ENCODE measurements at places on chromosomes 1 and 21. TPM values are rescaled to one million over a fixed set of nuclear protein-coding genes. Genes with fewer than 3 reads are reported as not detected.

The RIPPLY3 gene
- 0.09 TPM for total RNA-seq

The TLR5 gene
- not detected for total RNA-seq

The ACKR1 gene
- total RNA-seq = not detected

The MROH7 gene
- total RNA-seq = 0.09 TPM

The NID1 gene
- total RNA-seq = 29.3 TPM

The NTRK1 gene
- total RNA-seq = not detected

The OR2L8 gene
- not detected for total RNA-seq

The GJA8 gene
- total RNA-seq = not detected

The NRAS gene
- 58.8 TPM for total RNA-seq

The NBL1 gene
- 2.7 TPM for total RNA-seq

The NBPF10 gene
- total RNA-seq = 0.49 TPM

The KCNJ9 gene
- not detected for total RNA-seq

The RGS13 gene
- not detected for total RNA-seq

The OR14K1 gene
- total RNA-seq = not detected

The GBP6 gene
- total RNA-seq = not detected

GRCh38 chr1:43706598-43707189 lies 642 bp upstream of the ST3GAL3 start:
- peak overlapping the region; percentile 76 for H3K27ac ChIP-seq
- H3K4me1 ChIP-seq = peaks cover 30% of the 10 kb centered on the region
- peak overlapping the region; percentile 64 for H3K4me3 ChIP-seq
- H3K27me3 ChIP-seq = no peaks in the 10 kb centered on the region

DNA sequence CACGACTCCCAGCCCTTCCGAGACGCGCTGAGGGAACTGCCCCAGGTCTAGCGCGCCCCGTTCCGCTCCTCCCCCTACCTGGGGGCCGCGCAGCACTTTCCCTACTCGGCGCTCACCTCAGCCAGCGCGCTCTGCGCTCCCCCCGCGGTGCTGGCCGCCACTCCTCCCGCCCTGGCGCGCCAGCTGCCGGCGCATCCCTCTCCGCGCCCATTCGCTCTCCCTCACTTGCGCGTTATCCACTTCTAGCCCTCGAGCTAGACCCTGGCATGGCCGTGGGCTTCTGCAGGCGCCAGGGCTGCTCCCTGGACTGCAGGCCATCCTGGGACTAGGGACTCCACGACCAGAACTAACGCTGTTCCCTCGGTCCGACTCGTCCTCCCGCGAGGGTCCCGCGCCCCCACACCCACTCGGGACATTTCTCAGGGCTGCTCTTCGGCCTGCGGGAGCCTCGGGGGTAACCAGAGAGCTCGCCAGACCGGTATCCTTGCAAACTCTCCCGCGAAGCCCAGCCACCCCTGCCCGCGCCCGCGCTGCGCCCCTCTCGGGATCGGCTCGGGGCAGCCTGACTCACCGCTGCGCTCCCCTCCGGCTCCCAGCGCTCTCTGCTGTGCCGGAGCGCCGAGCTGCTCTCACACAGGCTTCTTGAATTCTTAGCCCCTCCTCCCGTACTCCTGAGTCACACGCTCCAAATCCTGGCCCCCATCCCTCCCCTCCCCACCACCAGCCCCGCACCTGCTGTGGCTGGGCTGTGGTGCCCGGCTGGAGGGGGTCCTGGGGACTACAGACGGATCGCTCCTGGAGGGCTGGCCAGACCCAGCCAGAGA lies at the start of gene NGF:
Gene NGF (minus strand): TSS at position 617 of the 824 bp plus-strand sequence. CDS start 51,454 bp downstream, outside the sequence.
- no peak within 1 kb of the TSS for H3K27ac ChIP-seq
- no peaks in the 10 kb centered on the region for H3K36me3 ChIP-seq
- DNase-seq = no peak
- no peaks in the 10 kb centered on the region for H3K4me1 ChIP-seq

- 0 out of 2 replicates have a peak, but pooled peaks cover 7% of the 10 kb centered on the region for H3K4me1 ChIP-seq
- no peaks in the 10 kb centered on the region for H3K27me3 ChIP-seq
- H3K4me3 ChIP-seq = no peak overlapping the region
- no peak for DNase-seq
Measured at GRCh38 chr1:78177708-78178270, 132.0 kb downstream of the GIPC2 start.

DNA sequence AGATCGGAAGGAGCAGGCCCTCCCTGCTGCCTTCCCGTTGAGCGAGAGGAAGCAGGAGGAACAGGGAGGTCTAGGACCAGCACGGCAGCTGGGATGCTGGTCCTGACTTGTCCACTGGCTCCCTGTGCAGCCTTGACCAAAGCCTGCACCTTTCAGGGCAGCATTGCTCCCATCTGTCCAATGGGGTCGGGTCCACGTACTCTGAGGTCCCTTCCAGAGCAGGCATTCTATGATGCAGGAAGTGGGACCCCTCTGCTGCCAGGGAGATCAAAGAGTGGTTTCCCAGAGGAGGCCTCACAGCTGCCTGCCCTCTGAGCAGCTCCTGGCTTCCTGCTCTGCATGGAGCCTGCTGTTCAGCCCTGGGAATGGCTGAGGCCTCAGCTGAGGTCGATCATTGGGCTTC lies 21.7 kb upstream of the ZNF362 start:
- H3K27me3 ChIP-seq = no peaks in the 10 kb centered on the region
- H3K4me3 ChIP-seq = no peak overlapping the region
- no peak overlapping the region for H3K27ac ChIP-seq
- peak; percentile 35 for DNase-seq
- H3K4me1 ChIP-seq = peaks cover 56% of the 10 kb centered on the region

DNA sequence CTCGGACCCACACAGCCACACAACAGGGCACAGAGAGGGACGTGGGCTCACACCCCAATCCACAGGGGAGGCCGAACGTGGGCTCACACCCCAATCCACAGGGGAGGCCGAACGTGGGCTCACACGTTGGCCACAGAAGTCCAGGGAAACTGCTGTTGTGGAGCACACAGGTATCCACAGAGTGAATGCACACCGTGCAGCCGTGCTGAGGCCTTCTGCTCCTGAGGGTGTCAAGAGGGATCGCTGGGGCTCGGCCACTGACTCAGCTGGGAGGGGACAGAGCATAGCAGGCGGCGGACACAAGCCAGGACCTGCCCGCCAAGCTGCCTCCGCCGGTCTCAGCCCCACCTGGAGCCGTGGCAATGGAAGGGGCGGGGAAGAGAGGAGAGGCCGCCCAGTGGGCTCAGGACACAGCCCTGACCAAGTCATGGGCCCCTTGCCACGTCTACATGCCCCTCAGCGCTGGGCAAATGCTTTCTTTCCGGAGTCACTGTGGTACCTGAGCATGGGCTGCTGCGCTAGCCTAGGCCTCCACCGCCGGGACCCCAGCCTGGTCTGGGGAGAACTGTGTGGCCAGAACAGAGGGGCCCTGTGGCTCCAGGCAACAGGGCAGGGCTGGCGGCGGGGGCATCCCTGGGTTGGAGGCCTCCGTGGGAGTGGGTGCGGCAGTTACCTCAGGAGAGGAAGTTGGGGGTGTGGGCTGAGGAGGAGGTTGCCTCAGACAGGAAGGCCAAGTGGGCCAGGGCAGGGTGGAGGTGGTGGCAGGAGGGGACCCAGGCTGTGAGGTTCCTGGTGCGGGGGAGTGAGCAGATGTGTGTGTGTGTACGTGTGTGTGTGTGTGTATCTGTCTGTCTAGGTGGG lies 1.2 kb downstream of the SYTL1 start:
- H3K4me3 ChIP-seq = peak overlapping the region; percentile 79
- H3K36me3 ChIP-seq = no peaks in the 10 kb centered on the region
- H3K27ac ChIP-seq = peak overlapping the region; percentile 54

GRCh38 chr1:156571261-156571852 lies 1.0 kb downstream of the IQGAP3 start:
- no peak overlapping the region for H3K27ac ChIP-seq
- no peaks in the 10 kb centered on the region for H3K27me3 ChIP-seq
- H3K4me1 ChIP-seq = peaks cover 24% of the 10 kb centered on the region
- peak overlapping the region; percentile 95 for H3K4me3 ChIP-seq

- H3K27me3 ChIP-seq = no peaks in the 10 kb centered on the region
- DNase-seq = no peak
- H3K4me3 ChIP-seq = no peak overlapping the region
- peaks cover 19% of the 10 kb centered on the region for H3K4me1 ChIP-seq
- H3K36me3 ChIP-seq = peaks cover 39% of the 10 kb centered on the region
- H3K27ac ChIP-seq = no peak overlapping the region
Measured at GRCh38 chr1:77627978-77628570, 54.4 kb downstream of the ZZZ3 start.

GRCh38 chr1:17397910-17398695 lies 26.1 kb downstream of the PADI6 start:
- no peak overlapping the region for H3K27ac ChIP-seq
- H3K36me3 ChIP-seq = no peaks in the 10 kb centered on the region
- H3K4me3 ChIP-seq = no peak overlapping the region
- no peaks in the 10 kb centered on the region for H3K27me3 ChIP-seq
- DNase-seq = no peak

DNA sequence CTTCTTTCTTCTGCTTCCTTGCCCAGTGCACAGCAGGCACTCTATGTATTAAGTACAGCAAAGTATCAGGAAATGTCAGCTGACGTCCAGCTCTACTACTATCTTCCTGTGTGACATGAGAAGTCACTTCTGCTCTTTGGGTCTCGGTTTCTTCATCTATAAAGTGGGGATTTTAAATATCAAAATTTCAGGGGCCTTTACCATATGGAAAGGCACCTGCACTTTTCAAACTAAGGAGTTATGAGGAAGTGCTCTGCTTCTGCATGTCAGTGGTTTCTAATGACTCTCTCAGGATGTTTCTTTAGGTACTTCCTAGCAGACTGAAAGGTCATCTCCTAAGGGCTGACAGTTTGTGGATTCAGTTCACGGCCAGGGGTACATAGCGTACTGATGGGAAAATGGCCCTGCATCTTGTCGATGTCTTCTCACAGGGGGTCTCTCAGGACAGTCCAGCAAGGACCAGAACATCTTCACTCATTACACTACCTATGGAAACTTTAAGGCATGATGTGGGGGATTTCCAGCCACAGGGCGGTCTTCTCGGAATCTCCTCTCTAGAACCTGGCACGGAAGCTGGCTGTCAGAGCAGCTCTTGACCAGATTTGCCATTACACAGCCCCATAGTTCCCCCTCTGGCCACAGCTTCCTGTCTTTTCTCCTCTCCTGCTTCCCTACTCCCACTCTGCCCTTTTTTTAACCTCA lies 42.0 kb upstream of the MTF1 start:
- no peaks in the 10 kb centered on the region for H3K27me3 ChIP-seq
- no peaks in the 10 kb centered on the region for H3K4me1 ChIP-seq
- H3K4me3 ChIP-seq = no peak overlapping the region
- H3K36me3 ChIP-seq = no peaks in the 10 kb centered on the region
- H3K27ac ChIP-seq = no peak overlapping the region
- DNase-seq = no peak

DNA sequence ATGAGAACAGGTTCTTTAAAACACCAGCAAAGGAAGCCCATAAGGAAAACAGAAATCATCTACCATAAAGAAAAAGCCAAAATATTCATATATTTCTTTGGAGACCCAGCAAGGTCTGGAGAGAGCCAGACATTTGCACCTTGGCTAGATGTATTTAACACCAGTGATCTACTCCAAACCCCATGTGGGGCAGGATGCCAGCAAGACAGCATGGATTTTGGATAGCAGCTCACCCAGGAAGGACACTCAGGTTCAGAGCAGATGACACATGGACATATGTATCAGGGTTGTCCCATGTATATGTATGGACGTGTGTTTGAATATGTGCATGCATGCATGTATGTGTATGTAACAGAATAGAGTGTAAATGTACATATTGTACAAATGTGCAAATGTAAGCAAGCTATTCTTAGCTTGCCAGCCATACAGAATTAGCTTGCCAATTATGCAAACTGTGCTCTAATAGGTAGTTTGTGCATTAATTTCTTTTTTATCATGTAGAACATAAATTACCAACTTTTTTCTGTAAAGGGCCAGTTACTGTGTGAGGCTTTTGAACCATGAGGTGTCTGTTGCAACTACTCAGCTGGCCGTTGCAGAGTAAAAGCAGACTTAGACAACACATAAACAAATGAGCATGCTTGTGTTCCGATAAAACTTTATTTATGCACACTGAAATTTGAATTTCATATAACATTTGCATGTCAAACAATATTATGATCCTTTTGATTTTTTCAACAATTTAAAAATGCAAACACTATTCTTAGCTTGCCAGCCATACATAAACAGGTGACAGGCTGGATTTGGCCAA lies 73.5 kb upstream of the KAZN start:
- no peaks in the 10 kb centered on the region for H3K36me3 ChIP-seq
- peaks cover 14% of the 10 kb centered on the region for H3K27me3 ChIP-seq
- H3K4me1 ChIP-seq = no peaks in the 10 kb centered on the region
- H3K4me3 ChIP-seq = no peak overlapping the region

DNA sequence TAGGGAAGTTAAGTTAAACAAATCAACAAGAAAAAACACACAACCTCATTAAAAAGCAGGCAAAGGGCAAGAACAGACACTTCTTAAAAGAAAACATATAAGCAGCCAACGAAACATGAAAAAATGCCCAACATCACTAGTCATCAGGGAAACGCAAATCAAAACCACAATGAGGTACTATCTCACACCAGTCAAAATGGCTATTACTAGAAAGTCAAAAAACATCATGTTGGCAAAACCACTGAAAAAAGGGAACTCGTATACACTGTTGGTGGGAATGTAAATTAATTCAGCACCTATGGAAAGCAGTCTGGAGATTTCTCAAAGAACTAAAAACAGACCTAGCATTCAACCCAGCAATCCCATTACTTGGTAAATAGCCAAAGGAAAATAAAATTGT lies 51.1 kb downstream of the HSF2BP start:
- H3K27ac ChIP-seq = no peak overlapping the region
- no peaks in the 10 kb centered on the region for H3K27me3 ChIP-seq
- peaks cover 82% of the 10 kb centered on the region for H3K4me1 ChIP-seq
- H3K4me3 ChIP-seq = no peak overlapping the region

GRCh38 chr1:204342310-204342709 lies 17.4 kb downstream of the PLEKHA6 start:
- no peaks in the 10 kb centered on the region for H3K27me3 ChIP-seq
- no peak overlapping the region for H3K4me3 ChIP-seq
- H3K27ac ChIP-seq = no peak overlapping the region
- peaks cover 10% of the 10 kb centered on the region for H3K4me1 ChIP-seq
- H3K36me3 ChIP-seq = no peaks in the 10 kb centered on the region

GRCh38 chr1:224328644-224329043 lies 1.3 kb downstream of the NVL start:
- no peaks in the 10 kb centered on the region for H3K27me3 ChIP-seq
- DNase-seq = no peak
- no peak overlapping the region for H3K27ac ChIP-seq
- H3K4me3 ChIP-seq = peak overlapping the region; percentile 94

DNA sequence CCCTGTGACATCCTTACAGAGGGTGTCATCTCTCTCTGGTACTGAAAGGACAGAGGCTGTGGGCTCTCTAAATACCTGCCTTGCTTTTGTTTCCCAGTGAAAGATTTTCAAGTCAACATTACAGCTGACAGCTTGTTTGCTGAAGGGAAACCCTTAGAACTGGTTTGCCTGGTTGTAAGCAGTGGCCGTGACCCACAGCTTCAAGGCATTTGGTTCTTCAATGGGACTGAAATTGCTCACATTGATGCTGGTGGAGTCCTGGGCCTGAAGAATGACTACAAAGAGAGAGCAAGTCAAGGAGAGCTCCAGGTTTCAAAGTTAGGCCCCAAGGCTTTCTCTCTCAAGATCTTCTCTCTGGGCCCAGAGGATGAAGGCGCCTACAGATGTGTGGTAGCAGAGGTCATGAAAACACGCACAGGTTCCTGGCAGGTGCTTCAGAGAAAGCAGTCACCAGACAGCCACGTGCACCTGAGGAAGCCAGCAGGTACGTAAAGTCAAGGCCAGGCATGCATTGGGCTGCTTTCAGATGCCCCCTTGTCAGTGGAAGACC lies 11.8 kb downstream of the CD101 start:
- no peaks in the 10 kb centered on the region for H3K4me1 ChIP-seq
- H3K27me3 ChIP-seq = no peaks in the 10 kb centered on the region
- no peaks in the 10 kb centered on the region for H3K36me3 ChIP-seq
- DNase-seq = no peak
